Naive B cell (primary cell): ENCODE measurements at places on chromosomes 13 and 19.
A peak's percentile ranks its signal among the peaks of the same experiment; 100 is the strongest.

GRCh38 chr13:100460791-100461190, 127.8 kb downstream of the GGACT start:
- no peak for DNase-seq

DNA sequence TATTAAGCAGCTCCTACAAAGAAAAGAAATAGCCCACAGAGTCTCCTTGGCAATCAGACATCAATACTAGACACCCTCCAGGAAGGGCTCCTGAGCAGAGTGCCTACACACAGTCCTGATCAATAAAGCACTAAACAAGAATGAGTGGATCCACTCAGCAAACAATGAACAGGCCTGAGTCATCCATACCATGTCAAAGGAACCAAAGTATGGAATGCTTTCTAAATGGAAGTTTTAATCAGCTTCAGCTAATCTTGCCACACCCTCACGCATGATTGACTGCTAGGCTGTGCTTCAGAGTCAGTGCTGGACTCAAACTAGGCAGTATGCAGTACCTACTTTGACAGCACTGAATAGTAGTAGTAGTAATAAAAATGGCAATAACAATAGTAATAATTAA, 392.7 kb upstream of the HTR2A start:
- no peak for DNase-seq

DNA sequence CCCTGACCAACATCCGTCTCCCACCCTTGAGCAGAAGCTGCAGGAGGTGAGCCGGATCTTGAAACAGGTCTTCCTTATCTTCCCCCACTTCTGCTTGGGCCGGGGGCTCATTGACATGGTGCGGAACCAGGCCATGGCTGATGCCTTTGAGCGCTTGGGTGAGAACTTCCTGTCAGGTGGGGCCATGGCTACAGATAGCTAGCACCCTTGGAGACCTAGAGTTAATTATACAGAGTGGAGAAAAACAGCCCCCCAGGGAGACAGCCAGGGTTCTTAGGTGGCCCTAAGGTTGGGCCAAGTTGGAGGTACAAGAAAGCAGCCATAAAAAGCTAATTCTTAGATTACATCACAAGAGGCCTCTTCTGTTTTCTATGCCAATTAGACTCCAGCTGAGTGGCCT, 8.9 kb upstream of the ARHGAP45 start:
- DNase-seq, result no peak

DNA sequence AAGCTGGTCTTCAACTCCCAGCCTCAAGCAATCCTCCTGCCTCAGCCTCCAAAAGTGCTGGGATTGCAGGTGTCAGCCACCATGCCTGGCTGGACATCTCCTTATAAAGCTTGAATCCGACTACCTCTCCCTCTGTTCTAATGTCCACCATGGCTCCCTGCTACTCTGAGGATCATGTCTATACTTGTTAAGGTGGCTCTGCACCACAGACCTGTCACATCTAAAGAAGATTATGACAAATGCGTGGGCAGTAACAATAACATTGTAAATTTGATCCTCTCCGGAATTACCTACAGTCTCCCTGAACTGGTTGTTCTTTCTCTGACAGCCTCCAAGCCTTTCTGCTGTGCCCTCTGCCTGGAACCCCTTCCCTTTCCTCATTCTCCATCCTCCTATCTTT, 1.8 kb downstream of the NXNL1 start:
- DNase-seq, result no peak

- DNase-seq, result no peak
Observed at GRCh38 chr19:43507880-43508279, 3.3 kb upstream of the PHLDB3 start.

GRCh38 chr19:42191330-42191729, 26.1 kb downstream of the DEDD2 start:
- DNase-seq, result no peak

DNA sequence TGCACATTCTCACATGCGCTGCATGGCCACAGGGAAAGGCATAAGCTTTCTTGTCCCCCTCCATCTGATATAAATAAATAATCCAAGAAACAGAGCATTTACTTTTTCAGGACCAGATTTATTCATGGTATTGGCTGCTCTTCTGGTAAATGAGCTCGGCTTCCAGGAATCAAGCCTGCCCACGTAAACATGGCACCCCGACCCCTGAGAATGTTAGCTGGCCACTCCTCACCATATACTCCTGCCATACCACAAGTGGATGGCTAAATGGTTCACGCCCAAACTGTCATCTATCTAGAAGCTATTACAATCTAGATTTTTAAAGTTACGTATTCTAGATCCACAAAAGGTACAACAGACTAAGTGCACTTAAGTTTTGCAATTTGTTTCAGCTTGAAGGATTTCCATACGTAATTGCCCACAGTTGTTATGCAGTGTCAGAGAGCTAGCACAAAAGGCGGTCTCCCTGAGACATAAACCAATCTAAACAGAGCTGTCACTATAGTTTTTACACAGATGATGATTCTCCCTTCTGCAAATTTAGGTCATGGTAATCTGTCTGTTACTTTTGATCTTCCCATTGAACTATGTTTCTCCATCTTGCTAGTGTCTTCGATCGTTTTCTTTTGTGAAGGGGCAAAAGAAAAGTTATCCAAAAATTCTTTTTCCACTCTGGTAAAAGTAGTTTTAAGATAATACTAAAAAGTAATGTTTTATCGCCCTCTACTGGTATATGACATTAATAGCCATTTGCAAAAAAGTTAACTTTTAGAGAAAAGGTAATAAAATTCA, 16.2 kb upstream of the FOXO1 start:
- peak; percentile 32 for DNase-seq

GRCh38 chr13:34322743-34323074, 504.8 kb downstream of the RFC3 start:
- DNase-seq, result no peak

GRCh38 chr13:41458761-41459431, 1.5 kb downstream of the RGCC start:
- no peak for DNase-seq

DNA sequence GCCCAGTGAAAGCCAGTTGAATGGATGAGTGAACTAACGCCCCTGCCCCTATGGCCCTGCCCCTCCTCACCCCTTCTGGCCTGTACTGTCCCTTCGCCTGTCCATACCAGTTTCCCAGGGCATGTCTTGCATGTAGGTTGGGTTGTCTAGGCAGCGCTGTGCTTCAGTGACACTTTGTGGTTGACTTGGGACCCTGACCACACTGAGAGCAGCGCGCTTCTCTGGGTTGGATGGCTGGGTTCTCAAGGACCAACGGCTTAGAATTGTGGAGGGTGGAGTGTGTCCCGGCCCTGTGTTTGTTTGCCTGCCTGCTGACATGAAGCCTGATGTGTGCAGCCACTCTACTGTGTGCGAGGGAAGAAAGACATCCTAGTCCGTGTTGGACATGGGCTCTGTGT, 15.8 kb downstream of the GATAD2A start:
- no peak for DNase-seq

DNA sequence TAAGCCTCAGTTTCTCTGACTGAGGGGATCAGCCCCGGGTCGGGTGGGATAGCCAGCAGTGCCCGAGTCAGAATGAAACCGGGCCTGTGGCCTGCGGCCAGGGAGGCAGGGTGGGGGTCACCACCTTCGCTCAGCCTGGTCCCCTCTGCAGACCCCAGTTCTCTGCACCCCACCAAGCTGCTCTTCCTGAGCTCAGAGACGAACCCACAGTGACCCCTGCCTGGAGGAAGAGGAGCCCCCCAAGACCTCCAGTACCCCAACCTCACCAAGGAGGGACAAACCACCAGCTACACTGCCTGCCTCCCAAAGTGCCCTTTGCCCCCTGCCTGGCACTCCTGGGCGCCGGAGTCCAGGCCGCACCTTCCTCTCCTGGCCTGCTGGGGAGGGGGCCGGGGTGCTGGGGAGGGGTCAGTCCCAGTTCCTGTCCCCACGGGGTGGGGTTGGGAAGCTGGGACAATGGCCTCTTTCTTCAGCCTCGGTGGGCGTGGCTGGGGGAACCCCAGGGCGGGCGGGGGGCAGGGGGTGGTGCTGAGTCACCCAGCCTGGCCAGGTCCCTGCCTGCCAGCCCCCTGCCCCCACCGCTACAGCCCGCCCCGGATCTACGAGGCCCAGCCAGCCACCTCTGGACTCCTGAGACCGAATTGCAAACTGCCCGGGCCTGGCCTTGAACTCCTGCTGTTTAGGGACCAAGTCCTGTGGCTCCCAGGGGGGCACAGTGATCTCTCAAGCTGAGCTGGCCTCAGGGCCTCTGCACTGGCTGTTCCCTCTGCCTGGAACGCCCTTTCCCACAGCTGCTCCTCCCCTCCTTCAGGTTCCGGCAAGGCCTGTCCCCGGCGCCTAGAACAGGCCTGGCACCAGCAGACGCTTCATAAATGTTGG, 14.3 kb downstream of the ZBTB7A start:
- no peak for DNase-seq

- no peak for DNase-seq
Observed at GRCh38 chr13:87234981-87235380, 436.2 kb upstream of the SLITRK5 start.

- DNase-seq, result no peak
Observed at GRCh38 chr19:39133431-39134270, 8.1 kb downstream of the PAK4 start.

DNA sequence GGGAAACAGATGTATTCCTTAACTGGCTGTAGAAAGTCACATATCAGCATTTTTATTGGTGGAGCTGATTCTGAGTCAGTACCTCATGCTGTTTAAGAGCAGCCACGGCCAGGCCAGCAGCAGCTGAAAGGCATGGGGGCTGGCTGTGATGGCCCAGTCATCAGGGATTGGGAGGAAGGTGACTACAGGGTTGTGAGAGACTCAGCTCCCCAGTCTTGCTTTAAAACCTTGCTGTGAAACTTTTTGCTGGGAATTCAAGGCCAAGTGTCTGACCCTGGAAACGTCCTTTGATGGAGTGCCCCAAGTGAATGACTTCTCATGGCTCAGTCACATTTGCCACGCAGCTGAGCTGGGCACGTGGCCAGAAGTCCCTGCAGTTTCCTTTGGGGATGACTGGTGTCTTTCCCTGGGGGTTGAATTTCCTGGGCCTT, 39.1 kb upstream of the RNF113B start:
- no peak for DNase-seq

DNA sequence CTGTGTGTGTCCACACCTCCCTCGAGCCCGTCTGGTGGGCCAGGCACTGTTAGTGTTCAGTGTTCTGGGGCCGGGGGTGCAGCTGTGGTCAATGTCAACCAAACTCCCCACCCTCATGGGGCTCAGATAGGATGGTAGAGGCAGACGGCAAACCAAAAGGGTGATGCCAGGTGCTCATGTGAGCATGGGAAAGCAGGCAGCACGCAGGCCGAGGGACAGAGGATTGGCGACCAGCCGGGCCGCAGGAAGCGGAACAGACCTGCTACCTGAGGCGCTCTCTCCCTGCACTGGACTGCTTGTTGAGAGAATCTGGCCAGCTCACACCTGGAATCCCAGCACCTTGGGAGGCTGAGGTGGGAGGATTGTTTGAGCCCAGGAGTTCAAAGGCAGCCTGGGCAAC, 29.1 kb downstream of the DHX34 start:
- DNase-seq, result no peak

GRCh38 chr19:1672769-1673644, 20.6 kb upstream of the TCF3 start:
- no peak for DNase-seq

- DNase-seq, result no peak
Observed at GRCh38 chr19:50465000-50465399, 11.3 kb upstream of the EMC10 start.

- DNase-seq, result no peak
Observed at GRCh38 chr13:112179421-112179820, 112.5 kb downstream of the SOX1 start.

DNA sequence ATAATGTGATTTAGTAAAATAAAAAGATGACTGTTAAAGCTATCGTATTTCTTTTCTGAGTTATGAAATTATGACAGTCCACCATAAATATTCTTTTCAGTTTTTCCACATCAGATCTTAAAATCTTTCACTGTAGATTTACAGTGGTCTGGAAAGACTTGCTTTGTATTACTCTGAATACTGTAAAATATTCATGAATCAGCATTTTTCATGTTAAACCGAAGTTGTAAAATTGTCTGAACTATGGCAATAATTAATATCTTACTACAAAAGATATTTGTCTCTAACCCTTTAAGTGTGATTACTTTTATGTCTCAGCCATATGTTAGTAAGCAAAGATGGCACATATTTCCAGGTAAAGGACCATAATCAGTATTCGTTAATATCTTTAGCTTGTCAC, 1397.2 kb upstream of the PCDH9 start:
- DNase-seq, result no peak

GRCh38 chr13:43293986-43294385, 270.6 kb downstream of the DNAJC15 start:
- no peak for DNase-seq

- DNase-seq, result no peak
Observed at GRCh38 chr13:104571161-104571892, 1505.1 kb upstream of the SLC10A2 start.

GRCh38 chr13:45602183-45603170, 13.1 kb downstream of the ERICH6B start:
- no peak for DNase-seq

GRCh38 chr13:50910485-50910805, 854 bp downstream of the RNASEH2B start:
- DNase-seq, result no peak

GRCh38 chr13:90197722-90198121, 1149.8 kb upstream of the MIR17HG start:
- no peak for DNase-seq

GRCh38 chr19:49150106-49150943, 4.9 kb downstream of the HRC start:
- peak; percentile 29 for DNase-seq

- no peak for DNase-seq
Observed at GRCh38 chr19:28535352-28535775, 677.6 kb downstream of the UQCRFS1 start.

DNA sequence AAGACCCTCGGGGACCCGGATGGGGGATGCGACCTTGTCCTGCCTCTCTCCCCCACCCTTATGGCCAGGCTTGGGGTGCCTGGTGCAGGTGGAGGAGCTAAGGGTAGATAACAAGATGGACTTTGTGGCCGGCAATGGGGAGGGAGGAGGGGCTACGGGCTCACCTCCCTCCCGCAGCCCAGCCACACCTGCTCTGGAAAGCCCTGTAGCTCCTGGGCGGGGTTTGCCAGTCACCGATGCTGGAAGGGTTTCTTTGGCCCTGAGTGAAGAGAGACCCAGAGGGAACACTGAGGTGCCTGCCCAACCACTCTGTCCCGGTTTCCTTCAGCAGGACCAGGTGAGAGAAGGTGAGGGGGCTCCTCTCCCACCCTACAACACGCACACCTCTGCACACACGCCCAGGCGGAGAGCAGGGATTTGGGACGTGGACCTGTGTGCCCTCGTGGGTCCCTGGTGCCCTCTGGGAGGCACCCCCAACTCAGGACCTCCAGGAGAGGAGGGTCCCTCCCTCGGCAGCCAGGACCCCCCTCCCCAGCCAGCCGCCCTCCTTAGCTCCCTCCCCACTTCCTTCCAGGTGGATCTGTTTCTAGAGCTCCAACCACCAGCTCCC, at the start of gene FUT2:
TSS of gene FUT2 (plus strand) at position 229 of the 610 bp plus-strand sequence. CDS start 6,986 bp downstream, outside the sequence.
- no peak for DNase-seq

- no peak for DNase-seq
Observed at GRCh38 chr13:72458701-72459100, 268.7 kb downstream of the MZT1 start.
